Cortex of kidney (tissue), 1 donor: ENCODE measurements at places on chromosomes 12 and 14.

- no peak for DNase-seq
Observed at GRCh38 chr12:112979041-112979680, 842 bp downstream of the OAS2 start.

DNA sequence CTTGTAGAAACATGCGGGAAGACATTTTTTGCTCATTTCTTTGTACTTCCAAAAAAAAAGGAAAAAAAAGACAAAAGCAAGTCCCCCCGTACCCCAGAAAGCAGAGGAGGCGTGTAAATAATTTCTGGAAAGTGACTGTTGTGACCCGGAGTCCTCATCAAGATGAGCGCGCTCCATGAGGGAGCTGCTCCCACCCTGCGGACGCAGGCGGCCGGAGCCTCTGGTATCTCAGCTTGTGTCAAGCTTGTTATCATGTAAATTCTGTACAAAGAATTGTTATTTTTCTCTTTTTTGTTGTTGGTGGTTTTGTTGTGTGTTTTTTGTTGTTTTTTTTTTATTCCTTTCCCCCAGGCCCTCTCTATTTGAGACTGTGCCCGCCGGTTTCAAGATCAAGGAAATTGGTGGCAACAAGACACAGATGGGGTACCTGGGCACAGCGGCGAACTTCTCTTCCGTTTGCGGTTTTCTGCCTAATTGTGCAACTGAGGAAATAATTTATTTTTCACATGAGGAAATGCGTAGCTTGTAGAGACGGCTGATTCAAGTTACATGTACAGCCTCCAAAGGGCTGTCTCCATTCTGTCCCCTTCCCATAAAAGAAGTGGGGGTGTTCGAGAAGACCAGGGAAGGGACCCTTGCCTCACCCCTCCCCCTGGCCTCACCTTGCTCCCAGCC, 27.0 kb downstream of the HPD start:
- DNase-seq = no peak

DNA sequence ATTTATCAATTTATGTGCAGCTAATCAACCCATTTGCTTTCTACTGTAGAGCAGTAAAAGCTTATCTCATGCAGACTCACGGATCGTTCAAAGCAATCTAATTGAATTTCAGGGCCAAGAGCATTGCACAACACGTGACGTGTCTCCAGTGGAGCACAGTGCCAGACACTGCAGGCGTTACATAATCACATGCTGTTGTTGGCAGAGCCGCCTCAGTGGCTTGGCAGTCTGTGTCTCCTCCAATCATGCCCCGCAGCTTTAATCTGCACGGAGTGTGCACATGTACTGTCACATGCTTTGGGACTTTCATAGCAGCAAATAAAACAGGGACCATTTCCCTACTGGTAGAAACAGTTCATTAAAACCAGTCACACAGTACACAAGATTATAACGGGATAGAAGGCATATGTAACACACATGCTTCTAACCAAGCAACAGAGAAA, 309.3 kb downstream of the ITPR2 start:
- peak; percentile 24 for DNase-seq

GRCh38 chr14:102579696-102580549, 12.5 kb upstream of the RCOR1 start:
- DNase-seq = no peak

DNA sequence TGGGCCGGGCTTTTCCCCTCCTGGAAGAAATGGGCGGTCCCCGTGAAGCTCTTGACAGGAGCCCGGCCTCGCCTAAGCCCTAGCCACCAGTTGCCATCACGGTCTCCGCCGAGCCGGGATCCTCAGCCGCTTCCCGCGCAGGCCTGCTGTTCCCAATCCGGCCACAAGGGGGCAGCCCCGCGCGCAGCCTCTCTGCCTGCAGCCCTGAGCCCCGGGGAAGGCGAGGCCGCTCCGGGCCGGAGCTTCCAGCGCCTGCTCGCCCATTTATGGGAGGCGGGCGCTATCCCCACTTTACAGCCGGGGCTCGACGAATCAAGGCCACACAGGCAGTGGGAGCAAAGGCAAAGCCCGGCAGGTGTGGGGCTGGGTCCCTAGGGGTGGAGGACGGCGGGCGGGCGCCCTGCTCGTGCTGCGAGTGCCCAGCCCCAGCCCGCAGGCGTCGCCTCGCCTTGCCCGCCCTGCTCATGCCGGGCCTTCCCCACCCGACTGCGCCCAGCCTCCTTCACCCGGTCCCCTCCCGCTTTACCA, 61.5 kb downstream of the LGMN start:
- no peak for DNase-seq

GRCh38 chr12:26690601-26691000, 142.4 kb downstream of the ITPR2 start:
- DNase-seq = no peak

- DNase-seq = no peak
Observed at GRCh38 chr12:38389614-38390013, 73.0 kb downstream of the ALG10B start.

DNA sequence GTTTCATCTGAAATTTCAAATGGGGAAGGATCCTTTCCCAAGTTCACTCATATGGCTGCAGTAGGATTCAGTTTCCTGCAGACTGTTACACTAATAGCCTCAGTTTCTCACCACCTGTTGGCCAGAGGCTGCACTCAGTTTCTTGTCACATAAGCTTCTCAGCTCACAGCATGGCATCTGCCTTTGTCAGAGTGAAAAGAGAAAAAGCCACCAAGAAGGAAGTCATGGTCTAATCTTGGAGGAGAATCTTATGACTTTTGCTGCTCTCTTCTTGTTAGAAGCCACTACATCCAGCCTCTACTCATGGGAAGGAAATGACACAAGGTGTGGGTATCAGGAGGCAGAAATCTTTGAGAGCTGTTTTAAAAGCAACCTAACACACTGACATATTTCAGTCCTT, 39.4 kb upstream of the BTG1 start:
- no peak for DNase-seq

- no peak for DNase-seq
Observed at GRCh38 chr12:28130625-28131598, 59.3 kb upstream of the CCDC91 start.

- no peak for DNase-seq
Observed at GRCh38 chr14:72945356-72946027, 19.2 kb downstream of the DCAF4 start.

GRCh38 chr14:60212503-60213371, 36.3 kb upstream of the PPM1A start:
- no peak for DNase-seq

GRCh38 chr14:42187846-42188245, 581.2 kb downstream of the LRFN5 start:
- DNase-seq = no peak

- DNase-seq = no peak
Observed at GRCh38 chr12:115209230-115209629, 525.3 kb upstream of the TBX3 start.

DNA sequence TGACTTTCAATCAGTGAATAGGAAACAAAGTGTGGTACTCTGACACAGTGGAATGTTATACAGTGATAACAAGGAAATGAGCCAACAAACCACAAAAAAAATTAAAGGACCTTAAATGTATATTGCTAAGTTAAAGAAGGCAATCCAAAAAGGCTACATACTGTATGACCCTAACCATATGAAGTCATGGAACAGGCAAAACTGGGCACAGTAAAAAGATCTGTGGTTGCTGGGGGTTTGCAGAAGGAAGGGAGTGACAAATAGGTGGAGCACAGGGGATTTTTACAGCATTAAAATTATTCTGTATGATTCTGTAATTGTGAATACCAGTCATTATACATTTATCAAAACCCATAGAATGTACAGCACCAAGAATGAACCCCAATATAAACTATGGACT, 112.6 kb downstream of the KCNC2 start:
- no peak for DNase-seq

- no peak for DNase-seq
Observed at GRCh38 chr12:52121824-52122539, 42.5 kb downstream of the SMIM41 start.

DNA sequence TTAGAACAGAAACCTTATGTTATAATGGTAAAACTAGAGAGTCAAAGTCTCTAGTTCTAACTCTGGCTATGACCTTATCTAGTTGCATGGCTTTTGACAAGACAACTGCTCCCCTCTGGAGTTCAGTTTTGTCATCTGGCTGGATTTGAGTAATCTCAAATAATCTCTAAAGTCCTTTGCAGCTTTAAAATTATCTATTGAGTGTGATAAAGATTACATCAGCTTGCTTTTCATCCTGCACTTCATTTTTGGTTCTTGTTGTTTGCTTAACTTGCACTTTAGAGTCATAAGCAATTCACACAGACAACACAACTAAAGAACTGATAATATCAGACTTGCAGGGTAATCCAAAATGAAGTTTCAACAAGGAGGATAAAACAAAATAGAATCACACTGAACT, 2.3 kb downstream of the AKAP5 start:
- no peak for DNase-seq
